Stimulated activated naive B cell treated with anti-CD40 and anti-IgM and Interleukin-4, amounts not matched to agents 10 μg/mL and 1 μg/mL and 100 μg/mL, for 72 hours (primary cell): ENCODE measurements at places on chromosomes 12 and 14.

GRCh38 chr12:13443498-13443897 lies 247.0 kb downstream of the EMP1 start:
- no peak for DNase-seq
- H3K27me3 ChIP-seq = peaks cover 6% of the 10 kb centered on the region
- H3K4me3 ChIP-seq = no peak overlapping the region
- H3K36me3 ChIP-seq = no peaks in the 10 kb centered on the region

DNA sequence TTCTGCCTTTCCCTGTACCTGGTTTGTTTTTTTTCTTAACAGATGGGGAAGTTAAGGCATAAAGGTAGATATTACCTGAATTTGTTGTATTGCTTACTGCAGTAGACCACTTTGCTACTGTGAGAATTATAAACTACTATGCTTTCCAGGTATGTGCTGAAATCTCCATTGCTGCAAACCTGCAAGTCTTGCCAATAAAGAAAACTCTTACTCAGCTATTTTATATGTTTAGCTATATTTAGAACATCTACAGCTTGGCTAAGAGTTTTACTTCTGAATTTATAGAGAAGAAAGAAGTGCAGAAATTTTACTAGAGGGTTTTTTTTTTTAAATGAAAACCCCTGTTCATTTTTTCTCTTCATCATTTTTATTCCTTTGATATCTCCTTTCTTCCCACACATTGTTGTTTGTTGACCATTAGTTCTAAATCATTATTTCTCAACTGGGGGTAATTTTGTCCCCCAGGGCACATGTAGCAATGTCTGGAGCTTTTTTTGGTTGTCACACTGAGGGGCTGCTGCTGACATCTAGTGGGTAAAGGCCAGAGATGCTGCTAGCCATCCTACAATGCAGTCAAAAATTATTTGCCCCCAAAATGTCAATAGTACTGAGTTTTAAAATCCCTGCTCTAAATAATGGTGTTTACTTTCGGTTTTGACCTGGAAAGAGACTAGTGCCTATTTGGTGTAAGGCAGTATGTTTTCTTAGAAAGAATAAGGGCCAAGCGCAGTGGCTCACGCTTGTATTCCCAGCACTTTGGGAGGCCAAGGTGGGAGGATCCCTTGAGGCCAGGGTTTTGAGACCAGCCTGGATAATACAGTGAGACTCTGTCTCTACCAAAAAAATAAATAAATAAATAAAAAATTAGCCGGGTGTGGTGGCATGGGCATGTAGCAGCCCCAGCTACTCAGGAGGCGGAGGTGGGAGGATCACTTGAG lies 48.6 kb downstream of the PCNX1 start:
- H3K27ac ChIP-seq = no peak overlapping the region
- peaks cover 13% of the 10 kb centered on the region for H3K36me3 ChIP-seq
- H3K4me1 ChIP-seq = peaks cover 1% of the 10 kb centered on the region
- no peaks in the 10 kb centered on the region for H3K27me3 ChIP-seq
- H3K4me3 ChIP-seq = no peak overlapping the region
- no peak for DNase-seq

GRCh38 chr12:31896514-31897039 lies 62.6 kb upstream of the RESF1 start:
- DNase-seq = peak; percentile 92
- H3K4me1 ChIP-seq = peaks cover 58% of the 10 kb centered on the region
- H3K4me3 ChIP-seq = peak overlapping the region; percentile 74
- no peaks in the 10 kb centered on the region for H3K27me3 ChIP-seq

DNA sequence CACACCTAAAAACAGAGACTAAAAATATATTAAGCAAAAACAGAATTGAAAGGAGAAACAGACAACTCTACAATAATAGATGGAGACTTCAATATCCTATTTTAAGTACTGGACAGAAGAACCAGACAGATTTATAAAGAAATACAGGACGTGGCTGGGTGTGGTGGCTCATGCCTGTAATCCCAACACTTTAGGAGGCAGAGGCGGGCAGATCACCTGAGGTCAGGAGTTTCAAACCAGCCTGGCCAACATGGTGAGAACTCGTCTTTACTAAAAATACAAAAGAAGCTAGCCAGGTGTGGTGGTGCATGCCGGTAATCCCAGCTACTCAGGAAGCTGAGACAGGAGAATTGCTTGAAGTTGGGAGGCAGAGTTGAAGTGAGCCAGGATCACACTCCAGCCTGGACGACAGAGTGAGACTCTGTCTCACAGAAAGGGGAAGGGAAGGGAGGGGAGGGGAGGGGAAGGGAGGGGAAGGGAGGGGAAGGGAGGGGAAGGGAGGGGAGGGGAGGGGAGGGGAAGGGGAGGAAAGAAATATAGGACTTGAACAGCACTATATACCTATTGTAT lies 53.0 kb downstream of the CDK17 start:
- H3K4me3 ChIP-seq = peak overlapping the region; percentile 64
- DNase-seq = no peak
- peaks cover 59% of the 10 kb centered on the region for H3K4me1 ChIP-seq

DNA sequence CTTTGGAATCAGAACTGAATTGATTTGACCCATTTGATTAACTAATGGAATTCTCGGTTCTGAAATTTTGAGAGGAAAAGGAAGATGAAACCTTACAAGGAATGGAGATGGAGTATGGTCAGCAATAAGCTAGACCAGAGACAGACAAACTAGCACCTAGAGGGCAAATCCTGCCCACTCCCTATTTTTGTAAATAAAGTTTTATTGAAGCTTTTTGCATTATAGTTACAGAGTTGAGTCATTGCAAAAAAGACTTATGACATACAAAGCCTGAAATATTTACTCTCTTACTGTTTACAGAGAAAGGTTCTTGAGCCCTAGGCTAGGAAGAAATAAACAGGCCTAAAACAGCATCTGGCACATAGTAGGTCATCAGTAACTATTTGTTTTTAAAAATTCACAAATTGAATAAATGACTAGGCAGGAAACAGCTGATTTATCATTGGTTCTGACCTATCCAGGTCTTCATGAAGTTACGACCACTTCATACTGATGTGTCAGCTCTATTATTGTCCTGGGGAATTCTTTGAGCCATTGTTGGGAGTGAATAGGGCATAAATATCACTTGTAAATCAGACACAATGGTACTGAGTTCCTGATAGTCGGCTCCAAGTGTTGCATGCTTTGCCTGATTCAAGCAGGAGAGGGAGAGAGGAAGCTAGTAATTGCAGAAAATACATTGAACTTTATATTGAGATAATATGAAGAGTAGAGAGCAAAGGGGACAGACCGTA lies 14.6 kb upstream of the STAB2 start:
- H3K27ac ChIP-seq = no peak overlapping the region
- DNase-seq = no peak

GRCh38 chr12:27219693-27220054 lies 24.4 kb upstream of the STK38L start:
- no peak for DNase-seq
- no peaks in the 10 kb centered on the region for H3K27me3 ChIP-seq
- peak overlapping the region; percentile 32 for H3K4me3 ChIP-seq

- H3K36me3 ChIP-seq = peaks cover 29% of the 10 kb centered on the region
- H3K27me3 ChIP-seq = no peaks in the 10 kb centered on the region
- no peak overlapping the region for H3K27ac ChIP-seq
- peaks cover 16% of the 10 kb centered on the region for H3K4me1 ChIP-seq
- DNase-seq = no peak
Observed at GRCh38 chr12:109087250-109087649, 6.0 kb downstream of the ALKBH2 start.

DNA sequence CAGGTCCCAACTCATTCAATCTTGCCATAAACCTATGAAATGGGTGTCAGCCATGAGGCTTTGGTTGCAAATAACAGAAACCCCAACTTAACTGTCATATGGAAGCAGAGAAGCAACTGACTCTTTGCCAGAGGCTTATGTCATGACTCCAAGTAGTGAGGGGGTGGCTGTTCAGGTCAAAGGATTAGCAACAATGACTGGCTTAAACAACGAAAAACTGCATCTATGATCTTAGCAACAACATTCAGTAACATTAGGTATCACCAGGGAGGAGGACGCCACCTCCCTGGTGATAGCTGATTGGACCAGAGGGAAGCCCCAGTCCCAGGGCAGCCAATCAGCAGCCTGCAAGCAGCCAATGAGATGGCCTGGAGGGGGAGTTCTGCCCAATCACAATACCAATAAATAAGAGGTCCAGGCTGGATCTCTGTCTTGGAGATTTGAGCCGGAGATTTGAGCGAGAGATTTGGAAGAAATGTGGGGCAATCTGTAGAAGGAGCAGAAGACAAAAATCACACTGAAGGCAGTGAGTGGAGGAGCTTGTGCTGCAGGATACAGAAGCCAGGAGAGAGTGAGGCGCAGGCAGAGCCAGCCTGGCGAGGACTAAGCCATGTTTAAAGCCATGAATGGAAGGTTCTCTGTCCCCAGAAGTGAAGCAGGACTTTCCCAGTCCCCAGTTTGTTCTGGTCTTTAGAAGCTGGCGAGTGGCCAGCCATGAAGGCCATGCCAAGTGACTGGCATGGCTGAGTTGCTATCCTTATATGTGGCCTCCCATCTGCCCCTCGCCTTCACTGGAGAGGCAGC lies 93.3 kb downstream of the CALM1 start:
- no peak overlapping the region for H3K27ac ChIP-seq
- no peak overlapping the region for H3K4me3 ChIP-seq
- no peak for DNase-seq
- no peaks in the 10 kb centered on the region for H3K36me3 ChIP-seq
- no peaks in the 10 kb centered on the region for H3K4me1 ChIP-seq
- peaks cover 12% of the 10 kb centered on the region for H3K27me3 ChIP-seq

- H3K4me1 ChIP-seq = no peaks in the 10 kb centered on the region
- H3K4me3 ChIP-seq = no peak overlapping the region
- no peaks in the 10 kb centered on the region for H3K36me3 ChIP-seq
- H3K27ac ChIP-seq = no peak overlapping the region
- no peaks in the 10 kb centered on the region for H3K27me3 ChIP-seq
- no peak for DNase-seq
Observed at GRCh38 chr12:88552610-88553079, 27.6 kb downstream of the KITLG start.

- H3K4me1 ChIP-seq = no peaks in the 10 kb centered on the region
- no peak overlapping the region for H3K27ac ChIP-seq
- no peak overlapping the region for H3K4me3 ChIP-seq
- DNase-seq = no peak
- peaks cover 18% of the 10 kb centered on the region for H3K36me3 ChIP-seq
Observed at GRCh38 chr12:106345746-106346145, 11.8 kb upstream of the POLR3B start.

DNA sequence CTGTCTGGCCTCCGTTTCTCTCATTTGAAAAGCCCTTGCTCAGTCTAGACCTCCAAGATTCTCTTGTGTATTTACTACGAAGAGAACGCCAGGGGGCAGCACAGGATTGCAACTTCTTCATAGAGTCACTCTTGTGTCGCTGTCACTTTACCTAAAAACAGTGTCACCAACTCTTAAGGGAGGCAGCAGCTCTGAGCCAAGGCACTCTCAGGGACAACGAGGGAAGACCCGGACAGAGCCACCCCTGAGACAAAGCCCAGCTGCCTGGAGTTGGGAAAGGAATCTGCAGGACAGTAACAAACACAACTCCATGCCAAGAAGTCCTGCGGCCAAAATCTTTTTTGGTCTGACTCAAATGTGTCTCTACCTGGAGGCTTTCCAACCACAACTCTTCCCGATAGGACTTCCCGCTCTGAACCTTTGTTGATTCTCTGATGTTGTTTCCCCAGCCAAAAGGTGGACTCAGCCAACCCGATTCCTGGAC lies 9.6 kb upstream of the RPAP3 start:
- peaks cover 13% of the 10 kb centered on the region for H3K36me3 ChIP-seq
- H3K27me3 ChIP-seq = no peaks in the 10 kb centered on the region
- peaks cover 47% of the 10 kb centered on the region for H3K4me1 ChIP-seq
- peak; percentile 58 for DNase-seq
- H3K4me3 ChIP-seq = peak overlapping the region; percentile 60

- H3K4me1 ChIP-seq = no peaks in the 10 kb centered on the region
- H3K27ac ChIP-seq = no peak overlapping the region
- no peaks in the 10 kb centered on the region for H3K27me3 ChIP-seq
- no peaks in the 10 kb centered on the region for H3K36me3 ChIP-seq
Observed at GRCh38 chr14:36771028-36771640, 109.5 kb downstream of the PAX9 start.

DNA sequence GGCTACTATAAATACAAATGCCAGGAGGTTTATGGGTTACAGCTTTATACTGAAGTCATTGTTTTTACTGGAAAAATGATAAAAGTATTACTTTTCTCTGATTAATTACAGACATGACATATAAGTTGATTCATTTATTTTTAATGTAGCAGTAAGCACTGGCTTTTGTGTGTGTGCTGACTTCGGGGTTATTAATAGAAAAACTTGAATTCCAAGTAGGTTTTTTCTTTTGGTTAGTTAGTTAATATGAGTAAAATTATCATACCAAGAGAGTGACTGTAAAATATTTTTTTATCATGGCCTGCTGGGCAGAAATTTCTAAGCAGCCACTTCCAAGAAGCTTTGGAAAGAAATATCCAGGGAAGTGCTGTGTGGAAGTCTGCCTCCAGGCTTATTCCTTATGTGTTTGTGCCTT lies 56.4 kb downstream of the IFT81 start:
- H3K36me3 ChIP-seq = no peaks in the 10 kb centered on the region
- no peaks in the 10 kb centered on the region for H3K4me1 ChIP-seq
- no peak for DNase-seq
- H3K4me3 ChIP-seq = no peak overlapping the region

DNA sequence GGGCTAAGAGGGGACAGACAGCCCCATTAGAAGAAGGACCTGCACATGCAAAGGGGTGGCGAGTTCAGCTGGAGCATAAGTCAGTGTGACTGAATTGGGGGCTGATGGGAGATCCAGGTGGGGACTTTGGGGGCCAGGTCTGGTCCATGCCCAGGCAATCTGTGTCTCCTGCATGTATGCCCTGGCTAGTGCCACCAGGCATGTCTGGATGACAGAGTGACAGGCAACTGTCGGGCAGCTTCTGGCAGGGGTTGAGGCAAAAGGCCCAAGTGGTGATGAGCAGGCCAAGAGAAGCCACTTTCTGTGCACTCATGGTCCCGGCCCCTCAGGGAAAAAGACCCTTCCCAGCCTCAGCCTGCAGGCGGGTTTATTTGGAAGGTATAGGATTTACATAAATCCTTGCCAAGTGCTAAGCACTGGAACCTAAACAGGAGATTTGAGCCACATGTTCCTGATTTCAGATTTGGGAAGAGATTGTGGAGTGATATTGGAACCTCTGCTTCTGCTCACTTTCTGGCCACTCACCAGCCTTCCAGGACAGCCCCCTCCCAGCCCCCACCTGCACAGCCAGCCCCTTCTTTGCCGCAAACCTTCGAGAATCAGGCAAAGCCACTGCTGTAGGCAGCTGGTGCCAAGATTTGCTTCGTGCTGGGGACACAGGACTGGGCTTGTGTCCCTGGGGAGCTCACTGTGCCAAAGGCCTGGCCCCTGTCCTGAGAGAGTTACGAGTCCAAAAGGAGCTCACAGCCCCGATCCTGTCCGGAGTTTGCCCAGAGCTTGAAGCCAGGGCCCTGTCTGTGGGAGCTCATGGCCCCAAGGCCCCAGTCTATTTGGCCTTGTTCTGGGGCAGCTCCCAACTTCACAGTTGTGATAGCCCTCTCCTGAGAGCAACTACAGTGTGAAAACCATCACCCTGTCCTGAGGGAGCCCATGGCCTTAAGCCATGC lies 232.5 kb upstream of the RTL1 start:
- H3K4me3 ChIP-seq = no peak overlapping the region
- H3K27ac ChIP-seq = no peak overlapping the region
- no peak for DNase-seq
- H3K27me3 ChIP-seq = peaks cover 10% of the 10 kb centered on the region
- H3K4me1 ChIP-seq = no peaks in the 10 kb centered on the region
- no peaks in the 10 kb centered on the region for H3K36me3 ChIP-seq
